ENCODE measurements at places on chromosomes 7 and 10.

DNA sequence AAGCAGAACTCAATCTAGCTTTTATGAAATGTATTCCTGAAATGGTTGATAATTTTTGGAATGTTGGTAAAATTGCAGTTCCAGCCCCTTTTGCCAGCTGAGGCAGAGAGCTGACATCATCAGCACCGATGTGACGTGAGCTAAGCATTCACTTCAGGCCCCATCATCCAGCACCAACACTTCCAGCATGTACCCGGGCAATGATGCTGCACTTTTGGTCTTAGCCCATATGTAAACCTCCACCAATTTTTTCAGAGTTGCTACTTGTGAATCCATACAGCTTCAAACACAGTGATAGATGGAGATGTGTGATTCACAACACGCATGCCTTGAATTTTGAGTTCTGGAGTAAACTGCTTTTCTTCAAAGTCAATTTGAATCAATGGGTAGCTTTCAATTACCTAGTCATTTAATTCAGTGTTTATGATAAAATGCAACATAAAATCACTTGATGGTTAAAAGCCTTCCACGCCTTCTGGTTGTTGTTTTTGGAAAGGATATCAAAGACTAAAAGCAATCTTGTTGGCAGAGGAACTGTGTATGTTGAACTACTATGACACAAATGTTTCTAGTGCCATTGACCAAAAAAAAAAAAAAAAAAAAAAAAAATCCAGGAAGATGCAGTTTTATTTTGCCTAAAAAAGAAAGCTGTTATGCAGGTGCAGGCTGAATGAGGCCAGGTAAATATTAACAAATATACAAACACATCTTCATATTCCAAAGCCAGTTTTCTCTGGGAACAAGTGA lies 73.9 kb downstream of the NRP1 start:
- no peak for DNase-seq

DNA sequence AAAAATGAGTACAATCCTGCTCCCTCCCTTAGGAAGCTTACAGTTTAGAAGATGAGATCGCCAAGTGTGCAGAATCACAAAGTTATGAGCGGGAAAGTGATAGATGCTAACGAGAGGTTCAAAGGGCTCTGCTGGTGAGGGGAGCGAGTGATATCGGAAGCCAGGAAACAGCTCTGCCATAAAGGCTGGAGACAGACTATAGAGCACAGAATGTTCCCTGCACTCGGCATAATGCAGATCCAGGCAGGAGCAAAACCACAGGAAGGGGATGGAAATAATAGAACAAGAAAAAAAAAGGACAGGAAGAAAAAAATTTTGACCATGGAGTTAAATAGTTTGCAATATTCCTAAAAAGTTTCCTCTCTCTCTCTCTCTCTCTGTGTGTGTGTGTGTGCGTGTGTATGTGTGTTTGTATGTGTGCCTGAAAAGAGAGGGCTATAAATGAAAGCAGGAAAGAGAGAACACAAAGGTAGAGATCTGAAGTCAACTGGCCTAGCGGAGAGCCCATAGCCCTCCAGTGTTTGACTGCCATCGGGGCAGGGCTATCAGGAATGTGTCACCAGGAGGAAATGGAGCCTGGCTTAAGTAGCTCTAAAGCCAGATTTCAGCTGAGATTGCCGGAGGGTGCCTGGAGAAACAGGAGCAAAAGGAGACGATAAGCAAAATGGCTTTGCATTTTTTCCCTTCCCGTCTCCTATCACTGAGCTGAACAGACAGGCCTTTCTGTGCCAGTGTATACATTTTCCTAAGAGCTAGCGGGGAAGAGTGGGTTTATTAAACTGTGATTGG lies 175.8 kb upstream of the LYZL1 start:
- no peak for DNase-seq

GRCh38 chr7:92631850-92632487 lies 41.8 kb upstream of the FAM133B start:
- DNase-seq = no peak

GRCh38 chr7:47991741-47992311 lies 12.4 kb upstream of the HUS1 start:
- no peak for DNase-seq

DNA sequence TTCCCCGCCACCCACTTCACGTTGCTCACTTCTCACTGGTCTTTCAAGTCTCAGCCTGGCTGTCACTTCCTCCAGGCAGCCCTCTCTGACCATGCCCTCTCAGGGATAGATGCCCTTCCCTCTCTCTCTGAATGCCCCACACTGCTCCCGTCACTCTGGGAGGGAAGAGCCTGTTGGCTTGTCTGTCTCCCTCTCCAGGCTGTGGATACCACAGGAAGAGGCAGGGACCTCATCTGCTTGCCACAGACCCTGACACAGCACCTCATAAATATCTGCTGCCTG lies 93.1 kb downstream of the OAT start:
- DNase-seq = no peak

DNA sequence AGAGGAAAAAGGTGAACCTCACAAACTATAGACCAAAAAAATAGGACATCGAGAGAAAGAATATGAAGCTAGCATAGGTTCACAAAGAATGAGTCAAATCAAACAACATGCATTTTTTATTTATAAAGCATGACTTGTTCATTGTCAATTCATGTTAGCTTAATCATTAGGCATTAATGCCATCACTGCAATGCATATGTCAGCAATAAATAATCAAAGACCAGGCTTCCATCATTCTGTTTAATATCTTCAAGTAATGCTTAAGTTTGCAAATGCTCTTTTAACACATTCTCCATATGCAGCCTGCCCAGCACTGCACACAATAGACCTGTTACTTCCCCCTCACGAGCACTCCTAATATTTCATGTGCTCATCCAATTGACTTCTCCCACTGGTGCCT lies 8.9 kb upstream of the MAGI2 start:
- DNase-seq = no peak

DNA sequence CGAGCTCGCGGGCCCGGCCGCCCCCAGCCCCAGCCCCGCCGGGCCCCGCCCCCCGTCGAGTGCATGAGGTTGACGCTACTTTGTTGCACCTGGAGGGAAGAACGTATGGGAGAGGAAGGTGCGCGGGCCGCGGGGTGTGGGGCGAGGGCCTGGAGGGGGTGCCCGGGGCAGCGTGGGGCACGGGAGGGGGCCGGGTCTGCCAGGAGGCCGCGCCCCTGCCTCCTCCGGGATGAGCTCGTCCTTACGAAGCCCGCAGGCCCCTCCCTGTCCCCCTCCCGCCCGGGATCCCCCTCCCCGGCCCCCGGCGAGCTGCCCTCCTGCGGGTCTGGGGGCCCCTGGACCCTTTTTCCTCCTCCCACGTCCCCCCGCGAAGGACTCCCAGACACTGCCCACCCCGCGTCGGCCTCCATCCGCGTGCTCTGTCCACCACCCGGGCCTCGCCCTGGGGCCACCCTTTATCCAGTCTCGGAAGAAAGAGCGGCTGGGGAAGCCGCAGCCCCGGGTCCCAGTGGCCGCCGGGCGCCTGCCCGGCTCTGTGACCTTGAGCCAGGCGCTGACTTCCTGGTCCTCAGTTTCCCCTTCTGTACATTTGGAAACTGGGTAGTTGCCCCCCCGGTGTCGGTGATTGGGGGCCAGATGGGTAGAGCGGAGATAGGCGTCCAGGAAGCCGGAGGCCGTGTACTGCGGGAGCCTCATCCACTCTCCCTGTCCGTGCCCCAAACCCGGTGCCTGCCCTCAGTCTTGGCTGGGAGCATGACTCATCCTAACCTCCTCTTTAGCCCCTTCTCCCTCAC lies 521 bp downstream of the LIMK1 start:
- DNase-seq = no peak

DNA sequence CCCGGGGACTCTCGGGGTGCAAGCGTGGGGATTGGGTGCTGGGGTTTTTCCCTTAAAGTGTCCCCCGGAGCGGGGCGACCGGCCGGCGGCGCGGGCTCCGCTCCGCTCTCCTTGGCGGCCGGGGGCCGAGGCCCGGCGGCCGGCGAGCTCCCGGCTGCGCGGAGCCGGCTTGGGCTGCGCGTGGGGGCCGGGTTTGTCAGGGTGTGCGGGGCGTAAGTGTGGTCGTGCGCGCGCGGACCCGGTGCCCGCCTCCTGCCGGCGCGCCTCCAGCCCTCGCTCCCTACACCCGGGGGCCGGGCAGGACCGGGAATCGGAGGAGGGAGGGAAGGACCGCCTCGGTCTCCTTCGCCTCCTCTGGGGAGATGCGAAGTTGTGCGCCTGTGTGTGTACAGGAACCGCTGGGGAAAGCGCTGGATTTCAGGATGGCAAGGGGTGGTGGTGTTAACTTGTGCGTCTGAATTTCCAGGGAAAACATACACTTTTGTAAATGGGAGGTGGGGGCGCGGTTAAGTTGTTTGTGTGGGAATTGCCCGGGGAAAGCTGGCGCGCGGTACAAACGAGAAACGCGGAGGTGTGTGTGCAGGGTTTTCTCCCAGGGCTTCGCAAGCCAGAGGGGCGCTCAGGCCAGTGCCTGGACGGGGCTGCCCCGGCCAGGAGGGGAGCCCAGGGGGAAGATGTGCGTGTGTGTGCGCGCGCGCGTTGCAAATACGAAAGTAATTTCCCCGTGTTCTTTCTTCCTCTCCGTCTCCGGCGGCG lies 737 bp downstream of the ZMIZ1 start:
- no peak for DNase-seq

GRCh38 chr7:50706469-50706937 lies 76.2 kb downstream of the GRB10 start:
- no peak for DNase-seq

- DNase-seq = no peak
These were observed 11.8 kb downstream of the EPHA1 start for GRCh38 chr7:143396625-143397556.

- no peak for DNase-seq
These were observed 83.3 kb upstream of the PAX2 start for GRCh38 chr10:100662067-100662466.

GRCh38 chr7:83492802-83493201 lies 156.1 kb downstream of the SEMA3E start:
- no peak for DNase-seq

DNA sequence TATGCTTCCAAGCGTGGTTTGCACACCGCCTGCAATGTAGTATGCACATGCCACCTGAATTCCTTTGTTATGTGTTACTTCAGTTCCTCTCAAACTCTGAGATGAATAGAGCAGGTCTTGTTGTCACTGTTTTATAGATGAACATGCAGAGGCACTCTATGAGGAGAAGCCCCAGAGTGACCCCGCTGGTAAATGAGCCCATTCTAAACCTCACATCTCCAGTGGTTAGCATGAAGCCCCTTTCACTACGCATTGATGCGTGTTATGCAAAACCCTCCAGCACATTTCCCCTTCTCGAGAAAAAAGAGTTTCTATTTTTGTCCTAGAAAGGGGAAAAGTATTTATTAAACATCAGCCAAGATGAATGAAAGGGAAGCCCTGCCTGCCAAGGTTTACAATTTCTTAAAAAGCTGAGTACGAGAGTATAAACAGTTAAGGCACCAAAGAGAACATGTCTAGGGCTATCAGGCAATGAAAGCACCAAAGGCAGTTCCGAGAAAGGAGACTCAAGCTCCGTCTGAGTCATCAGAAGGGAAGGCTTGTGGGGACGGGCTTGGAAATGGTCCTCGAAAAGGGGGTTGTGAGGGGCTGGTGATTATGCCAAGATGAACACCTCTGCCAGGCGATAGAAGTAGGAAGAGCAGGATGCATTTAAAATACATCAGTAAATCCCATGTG lies 58.7 kb upstream of the PFKP start:
- DNase-seq = no peak

DNA sequence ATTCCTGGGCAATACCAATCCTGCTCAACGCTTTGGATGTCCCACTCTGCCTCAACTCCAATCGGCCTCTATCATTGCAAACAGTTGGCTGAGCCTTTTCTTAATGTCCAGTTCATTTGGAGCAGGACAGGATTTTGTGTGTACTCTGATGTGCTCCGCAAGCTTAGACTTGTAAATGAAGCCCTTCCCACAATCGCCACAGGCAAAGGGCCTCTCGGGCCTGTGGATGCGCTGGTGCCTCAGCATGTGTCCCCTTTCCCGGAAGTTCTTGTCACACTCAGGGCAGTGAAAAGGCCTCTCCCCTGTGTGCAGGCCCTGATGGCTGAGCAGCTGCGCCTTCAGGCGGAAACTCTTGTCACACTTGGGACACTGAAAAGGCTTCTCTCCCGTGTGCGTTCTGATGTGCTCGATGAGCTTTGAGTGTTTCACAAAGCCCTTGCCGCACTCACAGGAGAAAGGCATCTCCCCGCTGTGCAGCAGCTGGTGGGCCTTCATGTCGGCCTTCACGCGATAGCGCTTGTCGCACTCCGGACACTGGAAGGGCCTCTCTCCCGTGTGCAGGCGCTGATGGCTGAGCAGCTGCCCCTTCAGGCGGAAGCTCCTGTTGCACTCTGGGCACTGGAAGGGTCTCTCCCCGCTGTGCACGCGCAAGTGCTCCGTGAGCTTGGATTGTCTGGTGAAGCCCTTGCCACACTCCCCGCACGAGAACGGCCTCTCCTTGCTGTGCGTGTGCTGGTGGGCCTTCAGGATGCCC lies 20.0 kb downstream of the ZNF786 start:
- no peak for DNase-seq

DNA sequence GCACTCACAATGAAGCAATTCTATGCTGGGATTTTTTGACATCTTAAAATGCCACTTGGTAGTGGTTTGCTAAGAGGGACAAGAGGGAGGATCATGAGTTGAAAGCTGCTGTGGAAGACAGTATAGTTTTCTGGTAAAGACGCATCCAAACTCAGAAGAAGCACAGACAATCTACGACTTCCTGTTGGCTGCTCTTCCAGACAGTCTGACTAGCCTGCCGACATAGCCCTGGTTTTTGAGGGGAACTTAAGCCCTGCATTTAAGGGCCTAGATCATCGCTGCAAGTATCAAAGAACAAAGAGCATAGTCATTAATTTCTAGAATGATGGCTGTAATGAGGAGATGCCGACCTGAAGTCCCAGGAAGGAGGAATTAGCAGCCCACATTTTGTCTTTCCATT lies 99.9 kb upstream of the IKZF1 start:
- DNase-seq = no peak

GRCh38 chr7:56121440-56121839 lies 5.2 kb upstream of the NUPR2 start:
- no peak for DNase-seq

- DNase-seq = no peak
These were observed 1120.6 kb downstream of the SORCS1 start for GRCh38 chr10:106043863-106044262.

DNA sequence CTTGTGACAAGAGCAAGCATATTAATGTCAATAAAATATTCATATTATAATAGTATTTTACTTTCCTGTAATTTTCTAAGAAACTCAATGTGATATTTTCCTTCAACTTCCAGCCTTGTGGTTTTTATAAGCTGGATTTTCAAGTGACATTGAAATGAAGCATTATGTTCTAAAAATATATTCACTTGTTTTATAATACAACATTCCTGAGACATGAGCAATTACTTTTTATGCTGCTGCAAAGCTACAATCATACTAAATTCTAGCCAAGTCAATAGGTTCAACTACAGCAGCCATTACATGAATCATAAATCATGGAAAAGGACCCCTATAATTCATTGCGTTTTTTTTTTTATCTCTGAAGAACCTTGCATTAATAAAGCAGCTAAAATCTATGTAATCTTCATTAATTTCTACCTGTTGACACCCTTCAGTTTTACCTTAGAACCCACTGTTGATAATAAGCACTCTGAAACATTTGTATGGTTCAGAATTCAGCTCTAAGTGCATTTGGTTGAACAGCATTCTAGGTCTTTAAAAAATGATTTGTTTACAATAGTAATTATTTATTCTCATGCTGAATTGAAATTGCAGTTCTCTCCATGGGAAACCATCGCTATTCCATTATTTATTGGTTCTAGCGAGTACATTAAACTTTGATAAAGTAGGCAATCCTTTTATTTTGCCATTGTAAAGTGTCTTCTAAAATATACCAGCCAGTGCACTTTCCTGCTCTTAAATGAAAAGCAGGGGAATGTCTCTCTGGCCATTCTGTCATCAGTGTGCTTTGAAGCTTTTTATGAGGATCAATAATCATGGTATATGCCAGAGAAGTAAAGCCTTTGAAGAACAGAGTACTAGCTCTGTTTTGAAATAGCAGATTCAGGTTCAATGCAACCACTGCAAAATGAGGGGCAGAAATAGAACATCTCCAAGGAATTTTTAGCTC lies 132.6 kb downstream of the GNAT3 start:
- peak; percentile 77 for DNase-seq
